Neural crest cell (in vitro differentiated cells): ENCODE measurements at places on chromosomes 1 and 21. TPM values are rescaled to one million over a fixed set of nuclear protein-coding genes. Genes with fewer than 3 reads are reported as not detected.

PHLDA3 gene
- 10.7 and 12.6 TPM in 2 replicates for total RNA-seq

SLC37A1 gene
- total RNA-seq: 9.1 and 9.9 TPM in 2 replicates

- H3K4me3 ChIP-seq: peak overlapping the region; percentile 72
- no peak for DNase-seq
- no peaks in the 10 kb centered on the region for H3K36me3 ChIP-seq
Observed at GRCh38 chr1:206682111-206682510, 2.6 kb upstream of the MAPKAPK2 start.

C1QB gene
- total RNA-seq: not detected in 2 replicates

DNA sequence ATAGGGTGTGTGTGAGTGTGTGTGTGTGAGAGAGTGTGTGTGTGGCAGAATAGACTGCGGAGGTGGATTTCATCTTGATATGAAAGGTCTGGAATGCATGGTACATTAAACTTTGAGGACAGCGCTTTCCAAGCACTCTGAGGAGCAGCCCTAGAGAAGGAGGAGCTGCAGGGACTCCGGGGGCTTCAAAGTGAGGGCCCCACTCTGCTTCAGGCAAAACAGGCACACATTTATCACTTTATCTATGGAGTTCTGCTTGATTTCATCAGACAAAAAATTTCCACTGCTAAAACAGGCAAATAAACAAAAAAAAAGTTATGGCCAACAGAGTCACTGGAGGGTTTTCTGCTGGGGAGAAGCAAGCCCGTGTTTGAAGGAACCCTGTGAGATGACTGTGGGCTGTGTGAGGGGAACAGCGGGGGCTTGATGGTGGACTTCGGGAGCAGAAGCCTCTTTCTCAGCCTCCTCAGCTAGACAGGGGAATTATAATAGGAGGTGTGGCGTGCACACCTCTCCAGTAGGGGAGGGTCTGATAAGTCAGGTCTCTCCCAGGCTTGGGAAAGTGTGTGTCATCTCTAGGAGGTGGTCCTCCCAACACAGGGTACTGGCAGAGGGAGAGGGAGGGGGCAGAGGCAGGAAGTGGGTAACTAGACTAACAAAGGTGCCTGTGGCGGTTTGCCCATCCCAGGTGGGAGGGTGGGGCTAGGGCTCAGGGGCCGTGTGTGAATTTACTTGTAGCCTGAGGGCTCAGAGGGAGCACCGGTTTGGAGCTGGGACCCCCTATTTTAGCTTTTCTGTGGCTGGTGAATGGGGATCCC, 18.3 kb upstream of the HDAC1 start:
- H3K27me3 ChIP-seq: peaks cover 20% of the 10 kb centered on the region
- no peak overlapping the region for H3K4me3 ChIP-seq
- peak overlapping the region; percentile 69 for H3K27ac ChIP-seq
- H3K36me3 ChIP-seq: no peaks in the 10 kb centered on the region
- H3K4me1 ChIP-seq: peaks cover 7% of the 10 kb centered on the region

GJB4 gene
- total RNA-seq: not detected in 2 replicates

SLC66A1 gene
- 27.4 and 32.3 TPM in 2 replicates for total RNA-seq

DNA sequence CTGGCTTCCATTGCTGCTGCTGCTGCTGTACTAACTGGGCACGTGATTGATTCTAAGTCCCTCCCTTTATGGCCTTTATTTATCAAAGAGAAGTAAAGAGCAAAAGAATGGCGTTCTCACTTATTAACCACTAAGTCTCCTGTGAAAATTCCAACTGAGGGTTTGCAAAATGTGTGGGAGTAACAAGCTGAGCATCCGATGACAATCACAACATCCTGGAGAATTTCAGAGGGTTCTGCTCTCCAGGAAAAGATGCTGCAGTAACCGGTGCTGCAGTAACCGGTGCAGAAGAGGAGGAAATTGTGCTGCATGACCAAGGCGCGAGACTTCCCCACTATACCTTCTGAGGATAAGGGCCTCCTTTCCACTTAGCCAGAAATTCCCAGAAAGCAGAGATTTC, 12.7 kb upstream of the MX2 start:
- H3K4me3 ChIP-seq: no peak overlapping the region
- no peaks in the 10 kb centered on the region for H3K27me3 ChIP-seq
- H3K4me1 ChIP-seq: no peaks in the 10 kb centered on the region
- H3K27ac ChIP-seq: no peak overlapping the region
- H3K36me3 ChIP-seq: no peaks in the 10 kb centered on the region

AADACL4 gene
- total RNA-seq: not detected in 2 replicates

DNA sequence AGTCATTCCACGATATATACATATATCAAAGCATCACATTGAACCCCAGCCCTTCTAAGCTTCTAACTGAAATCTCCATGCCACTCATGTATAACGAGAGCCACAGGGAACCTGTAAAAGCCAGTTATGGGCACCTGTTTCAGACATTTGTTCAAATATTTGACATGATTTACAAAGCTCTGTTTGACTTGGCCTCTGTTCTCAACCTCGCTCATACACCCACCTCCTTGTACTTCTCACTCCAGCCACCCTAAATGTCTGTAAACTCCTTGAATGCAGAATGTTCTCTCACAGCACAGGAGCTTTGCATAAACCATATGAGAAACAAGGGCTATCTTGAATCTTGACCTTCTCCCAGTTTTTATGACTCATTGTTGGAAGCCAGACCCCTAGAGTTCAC, 36.9 kb upstream of the CD2 start:
- H3K36me3 ChIP-seq: peaks cover 6% of the 10 kb centered on the region
- H3K27ac ChIP-seq: no peak overlapping the region
- no peak overlapping the region for H3K4me3 ChIP-seq
- no peaks in the 10 kb centered on the region for H3K27me3 ChIP-seq
- no peak for DNase-seq
- no peaks in the 10 kb centered on the region for H3K4me1 ChIP-seq

LIPI gene
- total RNA-seq: not detected in 2 replicates

DESI2 gene
- 46.5 and 49.2 TPM in 2 replicates for total RNA-seq

FAM78B gene
- 1.2 and 1.5 TPM in 2 replicates for total RNA-seq

ATAD3C gene
- 0.23 and 0.41 TPM in 2 replicates for total RNA-seq

ADGRB2 gene
- total RNA-seq: 17.8 and 18.8 TPM in 2 replicates

GRCh38 chr21:43198376-43198775, 29.6 kb downstream of the CRYAA start:
- H3K36me3 ChIP-seq: peaks cover 8% of the 10 kb centered on the region
- peaks cover 5% of the 10 kb centered on the region for H3K27me3 ChIP-seq
- H3K4me1 ChIP-seq: peaks cover 34% of the 10 kb centered on the region
- no peak for DNase-seq
- no peak overlapping the region for H3K27ac ChIP-seq

- H3K36me3 ChIP-seq: no peaks in the 10 kb centered on the region
Observed at GRCh38 chr1:41639332-41639936, 155.0 kb upstream of the EDN2 start.

- DNase-seq: no peak
- H3K27ac ChIP-seq: no peak overlapping the region
- H3K36me3 ChIP-seq: peaks cover 9% of the 10 kb centered on the region
- H3K27me3 ChIP-seq: no peaks in the 10 kb centered on the region
- H3K4me1 ChIP-seq: no peaks in the 10 kb centered on the region
Observed at GRCh38 chr1:235697508-235697907, 47.9 kb upstream of the GNG4 start.

- H3K36me3 ChIP-seq: peaks cover 5% of the 10 kb centered on the region
- peak; percentile 48 for DNase-seq
- no peak overlapping the region for H3K27ac ChIP-seq
- peaks cover 42% of the 10 kb centered on the region for H3K4me1 ChIP-seq
- H3K27me3 ChIP-seq: no peaks in the 10 kb centered on the region
- H3K4me3 ChIP-seq: no peak overlapping the region
Observed at GRCh38 chr1:150165622-150166612, 16.2 kb downstream of the PLEKHO1 start.

DNA sequence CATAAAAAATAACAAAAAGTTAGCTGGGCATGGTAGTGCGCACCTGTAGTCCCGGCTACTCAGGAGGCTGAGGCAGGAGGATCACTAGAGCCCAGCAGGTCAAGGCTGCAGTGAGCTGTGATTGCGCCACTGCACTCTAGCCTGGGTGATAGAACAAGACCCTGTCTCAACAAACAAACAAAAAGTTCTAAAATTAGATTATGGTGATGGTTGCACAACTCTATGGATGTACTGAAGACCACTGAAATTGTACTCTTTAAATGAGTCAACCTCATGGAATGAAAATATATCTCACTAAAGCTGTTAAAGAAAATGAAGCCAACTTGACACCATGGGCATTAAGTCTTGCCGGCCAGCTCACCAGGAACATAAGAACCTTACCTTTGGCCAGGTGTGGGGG, 9.1 kb downstream of the MRAP start:
- no peak overlapping the region for H3K4me3 ChIP-seq
- H3K27me3 ChIP-seq: no peaks in the 10 kb centered on the region
- peaks cover 5% of the 10 kb centered on the region for H3K36me3 ChIP-seq
- H3K27ac ChIP-seq: no peak overlapping the region
- no peak for DNase-seq
